ENCODE measurements at places on chromosomes 6 and 20.

- no peak for DNase-seq
Observed at GRCh38 chr6:2807342-2808090, 34.1 kb downstream of the SERPINB1 start.

DNA sequence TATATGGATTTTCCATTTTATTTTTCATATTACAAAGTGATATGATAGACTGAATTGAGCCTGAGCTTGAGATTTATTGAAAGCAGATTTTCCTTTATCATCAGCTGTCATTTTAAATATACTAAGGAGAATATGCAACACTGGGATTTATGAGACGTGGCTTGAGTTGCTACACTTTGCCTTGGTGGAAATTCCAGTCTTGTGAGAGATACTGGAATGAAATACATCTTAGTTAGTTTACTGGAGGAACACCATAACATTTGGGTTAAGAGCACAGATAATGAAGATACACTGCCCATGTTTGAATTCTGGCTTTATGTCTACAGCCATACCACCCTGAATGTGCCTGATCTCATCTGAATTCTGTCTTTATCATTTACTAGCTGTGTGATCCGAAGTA, 86.5 kb upstream of the IFNGR1 start:
- DNase-seq: no peak

DNA sequence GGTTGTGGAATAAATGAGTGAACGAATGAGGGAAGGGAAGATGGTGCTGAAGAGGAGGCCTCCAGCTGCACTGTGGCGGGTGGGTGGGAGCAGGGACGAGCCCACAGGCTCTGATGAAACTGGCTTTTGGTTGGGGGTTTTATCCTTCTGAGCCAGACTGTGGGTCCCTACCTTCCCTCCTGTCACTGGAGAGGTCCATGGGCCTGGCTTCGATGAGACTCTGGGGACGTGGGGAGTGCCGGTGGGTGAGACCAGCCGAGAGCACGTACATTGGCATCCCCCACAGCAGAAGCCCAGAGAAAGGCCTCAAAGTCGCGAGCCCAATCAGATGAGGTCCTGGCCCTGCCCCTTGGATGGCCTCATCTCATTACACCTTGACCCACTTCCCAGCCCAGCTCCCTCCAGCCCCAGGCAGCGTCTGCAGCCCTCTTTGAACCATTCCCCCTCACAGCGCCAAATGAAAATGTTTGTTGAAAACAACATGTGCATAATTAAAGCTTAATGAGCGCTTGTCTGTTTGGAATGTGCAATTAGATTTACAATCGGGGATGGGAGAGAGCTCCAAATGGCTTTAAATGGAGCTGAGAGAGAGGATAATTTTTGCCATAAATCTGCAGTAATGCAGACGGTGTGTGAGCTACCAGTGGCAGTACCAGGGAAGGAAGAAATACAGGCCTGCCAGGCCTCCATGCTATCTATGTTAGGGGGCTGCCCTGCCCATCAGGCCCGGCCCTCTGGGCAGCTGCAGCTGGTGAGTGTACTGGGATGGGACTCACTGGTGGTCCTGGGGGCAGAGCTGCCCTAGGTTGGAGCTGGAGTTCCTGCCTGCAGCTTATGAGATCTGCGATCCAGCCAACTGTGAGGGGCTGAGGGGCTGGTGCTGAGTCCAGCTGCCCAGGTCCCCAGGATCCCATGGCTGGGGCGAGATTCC, 47.2 kb downstream of the TOX2 start:
- no peak for DNase-seq

- no peak for DNase-seq
Observed at GRCh38 chr20:38806855-38807655, 1.6 kb downstream of the PPP1R16B start.

DNA sequence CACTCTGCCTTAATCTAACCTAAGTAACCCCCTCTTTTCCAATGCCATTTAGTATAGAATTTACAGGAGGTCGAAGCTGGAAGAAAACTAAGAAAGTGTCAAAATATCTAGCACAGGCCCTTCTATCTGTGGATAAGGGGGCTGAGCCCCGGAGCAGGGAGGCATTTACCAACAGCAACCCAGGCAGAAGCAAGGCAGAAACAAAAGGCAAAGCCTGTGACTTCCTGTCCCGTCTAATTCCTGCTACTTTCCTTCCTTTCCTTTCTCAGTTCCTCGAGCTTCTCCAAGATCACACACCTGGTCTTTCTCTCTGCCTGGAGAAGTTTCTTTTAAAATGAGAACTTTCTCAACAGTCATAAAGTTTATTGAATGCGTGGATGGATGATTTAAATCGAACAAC, 146.0 kb downstream of the FOXA2 start:
- no peak for DNase-seq

Data from frontal cortex (tissue), 4 donors.